ENCODE measurements at places on chromosomes 2 and 18. TPM values are rescaled to one million over a fixed set of nuclear protein-coding genes. Genes with fewer than 3 reads are reported as not detected.

The CDK15 gene
- 3.5 TPM for total RNA-seq

The DCTN1 gene
- total RNA-seq, result 153 TPM

The PFN4 gene
- total RNA-seq, result 0.64 TPM

The RAB17 gene
- total RNA-seq, result 0.43 TPM

The RIT2 gene
- not detected for total RNA-seq

The RNF152 gene
- total RNA-seq, result 11.7 TPM

The C2orf78 gene
- total RNA-seq, result not detected

The GAL3ST2 gene
- total RNA-seq, result 0.43 TPM
